ENCODE measurements at places on chromosomes 6 and 20.
A peak's percentile ranks its signal among the peaks of the same experiment; 100 is the strongest.

GRCh38 chr6:16196984-16197546 lies 41.3 kb upstream of the GMPR start:
- no peak for DNase-seq

GRCh38 chr6:11279284-11279689 lies 46.8 kb upstream of the NEDD9 start:
- no peak for DNase-seq

- DNase-seq, result peak; percentile 3
Observed at GRCh38 chr20:24768713-24769601, 180.1 kb upstream of the CST7 start.

- DNase-seq, result no peak
Observed at GRCh38 chr6:152920016-152920415, 62.8 kb downstream of the FBXO5 start.

DNA sequence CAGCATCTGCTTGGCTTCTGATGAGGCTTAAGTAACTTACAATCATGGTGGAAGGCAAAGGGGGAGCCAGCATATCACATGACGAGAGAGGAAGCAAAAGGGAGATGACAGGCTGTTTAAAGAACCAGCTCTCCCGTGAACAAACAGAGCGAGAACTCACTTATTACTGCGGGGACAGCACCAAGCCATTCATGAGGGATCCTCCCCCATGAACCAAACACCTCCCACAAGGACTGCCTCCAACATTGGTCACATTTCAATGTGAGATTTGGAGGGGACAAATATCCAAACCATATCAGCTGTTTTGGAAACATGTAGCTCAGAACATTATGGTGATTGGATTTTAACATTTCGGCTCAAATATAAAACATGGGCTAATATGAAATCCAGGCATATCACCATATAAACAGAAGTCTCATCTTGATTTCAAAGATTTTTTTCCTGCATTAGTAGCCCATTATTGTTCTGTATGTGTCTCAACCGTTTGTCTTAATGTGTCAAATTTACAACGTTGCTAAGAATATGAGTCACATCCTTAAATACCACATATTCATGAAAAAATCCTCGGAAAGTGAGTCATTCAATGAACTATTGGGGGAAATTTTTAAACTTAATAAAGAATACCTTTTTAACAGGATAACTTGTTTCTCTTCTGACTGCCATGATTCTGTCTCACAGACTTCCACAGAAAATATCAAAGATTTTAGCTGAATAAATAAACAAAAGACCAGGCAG lies 894.3 kb downstream of the TFAP2A start:
- no peak for DNase-seq

- no peak for DNase-seq
Observed at GRCh38 chr6:158087224-158087867, 80.7 kb downstream of the SERAC1 start.

- no peak for DNase-seq
Observed at GRCh38 chr20:40749985-40750506, 61.0 kb upstream of the MAFB start.

GRCh38 chr6:11479296-11479695 lies 58.3 kb upstream of the TMEM170B start:
- no peak for DNase-seq

DNA sequence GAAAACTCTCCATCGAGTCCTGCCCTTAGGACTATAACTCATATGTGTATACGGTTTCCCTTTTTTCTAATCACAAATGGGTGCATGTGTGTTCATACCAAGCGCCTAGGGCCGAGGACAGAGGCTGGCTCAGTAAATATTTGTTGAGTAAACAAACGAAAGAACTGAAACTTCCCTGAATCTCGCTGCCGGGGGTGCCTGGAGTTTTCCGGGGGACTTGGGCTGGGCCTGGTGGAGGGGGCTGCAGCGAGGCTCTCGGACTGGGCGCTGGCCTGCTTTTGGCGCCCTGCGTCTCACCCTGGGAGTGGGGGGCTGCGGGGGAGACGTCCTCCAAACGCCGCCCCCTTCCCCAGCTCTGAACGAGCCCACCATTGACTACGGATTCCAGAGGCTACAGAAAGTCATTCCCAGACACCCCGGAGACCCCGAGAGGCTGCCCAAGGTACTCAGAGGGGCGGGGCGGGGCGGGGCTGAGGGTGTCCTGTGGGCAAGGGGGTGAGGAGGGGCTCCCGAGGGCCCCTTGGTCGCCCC lies 49.0 kb downstream of the CPXM1 start:
- DNase-seq, result peak; percentile 31

GRCh38 chr6:37371154-37372083 lies 17.6 kb downstream of the RNF8 start:
- DNase-seq, result no peak

GRCh38 chr6:108690326-108691049 lies 129.8 kb downstream of the FOXO3 start:
- no peak for DNase-seq

DNA sequence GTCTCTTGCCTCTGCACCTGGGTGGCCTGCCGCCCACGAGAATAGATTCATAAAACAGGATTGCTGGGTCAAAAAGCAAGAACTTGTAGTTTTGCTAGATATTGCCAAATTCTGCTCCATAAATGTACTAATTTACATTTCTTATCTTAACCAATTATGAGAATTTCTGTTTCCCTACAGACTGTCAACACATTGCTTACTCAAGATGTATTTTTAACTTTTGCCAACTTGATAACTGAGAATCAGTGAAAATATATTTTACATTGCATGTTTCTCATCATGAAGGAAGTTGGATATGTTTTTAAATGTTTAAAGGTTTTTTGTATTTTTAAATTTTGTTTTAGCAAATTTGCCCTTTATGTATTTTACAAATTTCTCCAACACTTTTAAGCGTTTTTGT lies 664.8 kb downstream of the MMUT start:
- no peak for DNase-seq

GRCh38 chr6:146194434-146194833 lies 165.6 kb downstream of the GRM1 start:
- DNase-seq, result no peak

DNA sequence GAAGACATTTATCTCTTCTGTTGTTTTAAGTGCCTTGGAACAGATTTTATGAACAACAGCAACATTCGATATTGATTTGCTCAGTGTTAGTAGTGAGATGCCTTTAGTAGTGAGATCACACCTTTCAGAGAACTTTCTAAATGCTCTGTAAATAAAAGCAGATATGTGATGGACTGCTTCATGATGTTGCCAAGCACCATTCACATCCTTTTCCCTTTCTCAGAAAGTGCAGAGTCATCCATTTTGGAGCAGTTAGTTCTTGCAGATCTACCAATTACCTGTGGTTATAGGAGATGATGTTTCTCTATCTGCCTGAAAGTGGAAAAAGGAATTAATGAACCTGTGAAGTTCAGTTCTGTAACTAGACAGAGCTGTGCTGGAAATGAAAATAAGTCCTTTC lies 27.0 kb downstream of the CBFA2T2 start:
- no peak for DNase-seq

DNA sequence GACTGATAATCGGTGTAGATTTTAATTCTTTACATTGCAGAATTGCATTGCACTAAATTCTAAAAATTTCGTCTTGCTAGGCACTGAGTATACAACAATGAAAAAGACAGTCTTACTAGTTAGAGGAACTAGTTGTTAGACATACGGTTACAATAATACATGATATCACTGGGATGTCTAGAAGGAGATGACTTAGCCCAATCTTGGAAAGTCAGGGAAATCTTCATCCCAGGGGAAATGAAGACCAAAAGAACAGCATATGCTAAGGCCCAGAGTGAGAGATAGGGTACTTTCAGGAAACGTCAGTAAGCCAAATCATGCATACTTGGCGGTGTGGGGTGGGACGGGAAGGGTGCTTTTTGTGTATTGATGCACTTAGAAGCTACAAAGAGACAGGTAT lies 901 bp downstream of the CEP57L1 start:
- DNase-seq, result no peak

DNA sequence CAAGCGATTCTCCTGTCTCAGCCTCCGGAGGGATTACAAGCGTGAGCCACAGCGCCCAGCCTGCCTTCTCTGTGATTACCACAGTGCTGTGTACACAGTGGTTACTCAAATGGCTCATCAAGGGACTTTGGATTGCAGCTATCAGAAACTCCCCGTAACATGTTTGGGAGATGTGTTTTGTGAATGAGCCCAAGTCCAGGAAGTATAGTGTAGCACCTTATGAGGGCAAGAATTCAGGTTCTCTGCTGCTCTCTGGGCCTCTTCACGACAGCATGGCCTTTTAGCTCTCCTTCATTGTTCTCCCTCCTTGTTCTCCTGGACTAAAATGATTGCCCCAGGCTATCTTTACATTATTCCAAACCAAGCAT lies 34.1 kb upstream of the RPL7L1 start:
- DNase-seq, result no peak

- no peak for DNase-seq
Observed at GRCh38 chr6:157503018-157503747, 122.2 kb downstream of the ZDHHC14 start.

- no peak for DNase-seq
Observed at GRCh38 chr20:1718604-1719384, 61.2 kb upstream of the SIRPG start.

- no peak for DNase-seq
Observed at GRCh38 chr6:24950218-24950941, 14.6 kb upstream of the RIPOR2 start.

DNA sequence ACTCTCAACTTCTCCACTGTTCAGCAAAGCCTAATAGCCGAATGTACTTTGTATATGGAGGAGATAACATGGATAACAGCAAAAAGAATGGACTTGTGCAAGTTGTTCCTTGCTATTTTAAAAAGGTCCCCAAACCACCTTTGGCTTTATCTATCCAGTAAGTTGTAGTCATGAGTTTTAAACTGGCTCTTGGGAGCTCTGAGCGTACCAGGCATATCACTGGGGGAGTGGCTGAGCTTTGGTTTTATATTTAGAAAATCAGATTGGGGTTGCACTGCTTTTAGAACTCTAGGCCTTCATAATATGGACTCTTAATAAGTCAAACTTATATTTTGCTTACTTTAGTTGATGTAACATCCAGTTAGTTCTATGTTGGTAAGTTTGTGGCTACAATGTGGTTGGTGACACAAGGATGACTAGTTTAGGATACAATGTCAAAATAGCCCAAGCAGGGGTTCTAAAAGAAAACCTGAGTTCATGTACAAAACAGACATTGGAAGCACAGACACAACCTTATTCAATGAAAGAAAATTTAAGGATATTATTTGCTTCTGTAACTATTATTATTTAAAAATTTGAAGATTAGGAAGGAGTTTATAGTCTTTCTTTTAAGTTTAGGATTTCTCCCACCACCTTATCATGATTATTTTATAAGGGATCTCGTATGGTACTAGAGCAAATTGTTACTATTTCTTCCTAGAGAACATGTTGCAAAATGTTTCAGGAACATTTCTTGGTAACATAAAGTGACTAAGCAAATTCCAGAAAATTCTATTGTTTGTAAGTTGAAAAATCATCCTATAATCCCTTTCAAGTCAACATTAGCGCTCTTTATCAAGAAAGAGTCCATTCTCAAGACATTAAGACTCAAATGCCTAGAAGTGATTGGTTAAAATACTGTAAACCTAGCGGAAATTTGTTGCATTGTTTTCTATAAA lies 165.8 kb upstream of the SUPT3H start:
- DNase-seq, result no peak

DNA sequence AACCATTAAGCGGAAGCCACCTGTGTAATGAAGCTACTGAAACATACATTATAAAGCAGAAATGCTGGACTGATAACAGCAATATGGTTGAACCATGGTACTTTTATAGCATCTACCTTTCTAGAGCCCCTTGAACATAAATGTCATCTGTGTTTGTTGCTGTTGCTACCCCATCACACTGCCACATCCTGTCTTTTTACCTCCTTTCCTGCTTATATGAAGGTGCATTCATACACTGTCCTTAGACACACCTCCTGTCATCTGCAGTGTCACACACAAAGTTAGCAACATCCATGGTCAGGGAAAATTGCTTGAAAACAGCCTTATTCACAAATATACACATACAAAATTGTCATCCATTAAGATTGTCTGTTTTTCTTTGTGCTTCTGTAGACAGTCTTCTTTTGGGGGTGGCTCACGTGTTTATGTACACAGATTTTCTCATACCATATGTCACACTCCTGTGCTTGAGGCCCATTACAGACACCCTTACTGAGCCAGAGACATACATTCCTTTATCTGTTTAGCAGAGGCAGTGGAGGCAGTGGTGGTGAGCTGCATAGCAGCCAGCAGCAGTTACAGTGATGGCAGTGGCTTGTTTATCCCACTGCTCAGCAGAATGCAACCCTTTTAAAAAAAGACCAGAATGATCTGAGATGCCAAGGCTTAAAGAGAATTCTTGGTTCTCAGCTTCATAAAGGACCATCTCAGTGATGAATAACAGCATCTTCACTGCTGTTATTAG lies 25.9 kb downstream of the C6orf62 start:
- no peak for DNase-seq

DNA sequence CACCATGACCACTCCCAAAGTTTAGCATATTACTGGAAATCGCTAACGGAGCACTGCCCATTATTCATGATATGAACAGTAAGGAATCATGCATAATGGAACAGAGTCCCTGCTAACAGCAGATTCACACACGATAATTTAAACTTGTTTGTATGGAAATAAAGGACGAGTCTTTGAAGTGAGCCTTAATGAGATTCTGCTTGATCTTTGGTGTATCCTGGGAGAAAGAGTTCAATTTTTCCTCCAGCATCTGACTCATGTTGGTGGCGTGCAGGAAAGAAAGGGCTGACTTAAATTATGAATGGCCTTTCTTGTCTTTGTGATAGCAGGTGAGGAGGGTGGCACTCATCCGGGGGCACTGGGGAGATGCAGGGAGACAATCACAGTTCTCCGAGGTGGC lies 194.6 kb downstream of the ZNF217 start:
- DNase-seq, result no peak

Data from natural killer cell (primary cell).